ENCODE measurements at places on chromosomes 5 and 9.

DNA sequence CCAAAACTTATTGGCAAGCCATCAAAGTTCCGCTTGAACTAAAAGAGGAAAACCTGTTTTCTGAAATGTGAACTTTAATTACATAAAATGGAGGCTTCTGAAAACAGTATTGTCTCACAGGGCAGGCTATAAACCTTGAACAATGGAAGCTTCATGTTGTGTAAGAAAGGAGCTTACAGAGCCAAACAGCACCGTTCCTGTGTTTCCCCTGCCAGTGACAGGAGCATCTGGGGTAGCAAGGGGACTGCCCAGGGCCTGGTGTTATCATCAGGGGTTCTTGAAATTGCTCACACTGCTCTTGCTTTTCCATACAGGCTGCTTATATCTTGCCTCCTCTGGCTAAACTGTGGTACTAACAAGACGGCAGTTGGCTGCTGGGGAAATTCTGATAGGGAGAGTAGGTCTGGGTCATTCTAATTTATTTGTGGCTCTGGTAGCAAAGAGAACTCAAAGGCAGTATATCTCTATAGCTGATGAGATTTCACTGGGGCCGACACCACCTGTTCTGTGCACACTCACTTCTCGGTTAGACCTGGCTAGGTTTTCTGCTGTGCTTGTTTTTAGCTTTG lies 40.4 kb downstream of the BASP1 start:
- peak; percentile 10 for DNase-seq

GRCh38 chr9:11204521-11204920 lies 591.7 kb upstream of the PTPRD start:
- DNase-seq = no peak

DNA sequence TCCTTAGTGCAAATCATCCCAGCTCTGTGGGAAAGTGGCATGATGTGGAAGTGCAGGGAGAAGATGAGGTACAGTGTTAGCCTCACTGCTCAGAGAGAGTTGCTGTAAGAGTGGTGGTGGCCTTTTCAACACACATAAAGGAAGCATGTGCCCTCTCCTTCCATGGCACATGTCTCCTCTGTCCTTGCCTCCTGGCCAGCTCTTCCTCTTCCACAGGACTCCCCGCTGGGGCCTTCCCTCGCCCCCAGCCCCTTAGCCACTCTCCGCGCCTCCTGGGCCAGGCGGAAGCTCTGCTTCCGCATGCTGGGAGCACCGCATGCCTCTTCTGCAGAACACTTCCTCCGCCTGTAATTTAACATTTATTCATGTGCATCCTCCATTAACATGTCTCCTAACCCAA lies 4.8 kb upstream of the KCNMB1 start:
- no peak for DNase-seq

DNA sequence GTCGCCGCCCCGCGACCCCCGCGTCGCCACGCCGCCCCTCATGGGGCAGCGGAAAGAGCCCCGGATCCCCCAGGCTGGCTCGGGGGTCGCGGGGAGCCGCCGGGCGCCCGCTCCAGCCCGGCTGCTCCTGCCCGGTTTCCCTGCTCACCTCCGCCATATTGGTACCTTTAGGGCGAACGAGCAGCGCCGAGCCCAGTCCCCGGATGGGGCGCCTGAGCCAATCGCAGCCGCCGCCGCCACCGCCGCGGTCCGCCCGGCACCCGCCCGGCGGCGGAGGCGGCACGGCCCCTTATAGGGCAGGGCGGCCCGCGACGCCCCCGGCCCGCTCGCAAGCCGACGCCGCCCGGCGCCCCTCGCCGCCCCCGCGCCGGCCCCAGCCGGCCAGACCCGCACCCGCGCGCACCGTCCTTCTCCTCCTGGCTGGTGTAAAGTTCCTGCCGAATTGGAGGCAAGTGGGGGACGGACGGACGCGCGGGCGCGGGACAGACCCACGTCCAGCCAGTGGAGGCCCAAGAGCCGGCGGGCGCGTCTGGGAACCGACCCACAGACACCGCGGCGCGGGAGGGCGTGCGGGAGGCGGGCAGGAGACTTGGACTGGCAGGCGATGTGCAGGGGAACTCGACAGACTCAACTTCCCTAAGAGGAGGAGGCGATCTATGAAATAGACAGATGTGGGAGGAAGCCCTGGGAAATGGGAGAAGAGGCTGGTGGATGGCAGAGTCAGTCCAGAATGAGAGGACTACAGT lies at the start of gene MIER3:
TSS of gene MIER3 (minus strand) at position 178 of the 746 bp plus-strand sequence. CDS start at position 157, 21 bp downstream.
- peak; percentile 85 for DNase-seq

DNA sequence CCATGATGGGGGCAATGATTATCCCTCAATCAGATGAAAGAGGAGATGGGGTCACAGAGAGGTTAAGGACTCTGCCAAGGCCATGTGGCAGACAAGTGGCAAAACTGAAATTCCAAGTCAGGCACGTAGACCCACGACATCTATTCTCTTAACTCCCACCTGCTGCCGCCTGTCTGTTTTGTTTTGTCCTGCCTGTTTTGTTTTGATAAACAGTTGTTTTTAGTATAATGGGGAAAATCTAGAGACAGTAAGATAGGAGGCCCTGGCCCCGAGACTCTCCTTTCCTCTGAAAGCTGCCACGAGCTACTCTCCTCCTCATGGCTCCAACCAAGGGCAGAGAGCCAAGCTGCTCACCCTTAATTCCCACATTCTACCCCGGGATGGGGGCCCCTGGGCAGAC lies 4.9 kb downstream of the FSTL4 start:
- DNase-seq = no peak

DNA sequence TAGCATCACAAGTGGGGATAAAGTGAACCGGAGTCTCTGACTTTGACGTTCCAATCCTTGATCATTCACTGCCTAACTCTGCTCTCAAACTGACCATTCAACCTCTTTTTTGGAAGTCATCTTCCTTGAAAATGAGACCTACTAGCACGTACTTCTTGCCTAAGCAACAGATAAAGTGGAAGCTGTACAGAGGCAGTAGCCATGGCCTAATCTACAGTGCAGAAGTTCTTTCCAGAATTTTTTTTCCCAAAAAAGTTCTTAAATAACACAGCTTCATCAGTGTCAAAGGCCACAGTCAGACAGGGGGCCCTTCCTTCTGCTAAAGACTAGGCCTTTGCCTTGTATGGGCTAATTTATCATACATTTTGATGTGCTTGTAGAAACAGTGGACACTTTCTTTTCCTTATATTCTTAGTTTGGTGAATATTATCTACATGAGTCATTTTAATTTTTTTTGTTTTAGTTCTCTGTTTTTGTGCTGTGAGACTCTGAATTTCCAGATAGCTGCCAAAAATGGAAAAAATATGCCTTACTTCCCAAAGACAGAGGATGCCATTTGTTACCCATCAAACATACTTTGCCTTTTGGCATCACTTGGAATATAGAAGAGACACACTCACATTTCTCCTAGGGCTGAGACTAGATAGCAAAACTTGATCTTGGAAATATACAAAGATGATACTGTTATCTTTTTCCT lies 96.3 kb upstream of the VCAN start:
- DNase-seq = no peak

- DNase-seq = no peak
Observed at GRCh38 chr5:52731274-52732027, 56.3 kb upstream of the ITGA1 start.

GRCh38 chr9:88173378-88173999 lies 35.2 kb upstream of the SPATA31C2 start:
- peak; percentile 72 for DNase-seq

GRCh38 chr9:97529363-97530076 lies 28.1 kb downstream of the TMOD1 start:
- no peak for DNase-seq

- no peak for DNase-seq
Observed at GRCh38 chr5:165188556-165189175, 1683.2 kb downstream of the MAT2B start.

DNA sequence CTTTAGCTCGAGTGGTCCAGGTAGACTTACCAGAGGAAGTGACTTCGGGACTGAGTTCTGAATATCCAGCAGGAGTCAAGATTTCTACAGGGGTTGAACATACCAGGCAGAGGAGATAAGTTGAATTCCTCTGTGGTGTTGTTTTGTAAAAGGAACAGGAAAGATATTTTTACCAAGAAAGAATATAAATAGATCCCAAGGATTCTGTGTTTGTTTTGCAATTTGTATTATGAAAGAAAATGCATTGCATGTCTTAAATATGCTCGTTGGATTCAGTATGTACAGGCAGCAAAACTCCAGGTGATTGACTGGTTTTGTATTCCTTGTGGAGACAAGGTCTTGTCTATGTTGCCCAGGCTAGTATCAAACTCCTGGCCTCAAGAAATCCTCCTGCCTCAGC lies 197.8 kb downstream of the FRMD3 start:
- DNase-seq = no peak

DNA sequence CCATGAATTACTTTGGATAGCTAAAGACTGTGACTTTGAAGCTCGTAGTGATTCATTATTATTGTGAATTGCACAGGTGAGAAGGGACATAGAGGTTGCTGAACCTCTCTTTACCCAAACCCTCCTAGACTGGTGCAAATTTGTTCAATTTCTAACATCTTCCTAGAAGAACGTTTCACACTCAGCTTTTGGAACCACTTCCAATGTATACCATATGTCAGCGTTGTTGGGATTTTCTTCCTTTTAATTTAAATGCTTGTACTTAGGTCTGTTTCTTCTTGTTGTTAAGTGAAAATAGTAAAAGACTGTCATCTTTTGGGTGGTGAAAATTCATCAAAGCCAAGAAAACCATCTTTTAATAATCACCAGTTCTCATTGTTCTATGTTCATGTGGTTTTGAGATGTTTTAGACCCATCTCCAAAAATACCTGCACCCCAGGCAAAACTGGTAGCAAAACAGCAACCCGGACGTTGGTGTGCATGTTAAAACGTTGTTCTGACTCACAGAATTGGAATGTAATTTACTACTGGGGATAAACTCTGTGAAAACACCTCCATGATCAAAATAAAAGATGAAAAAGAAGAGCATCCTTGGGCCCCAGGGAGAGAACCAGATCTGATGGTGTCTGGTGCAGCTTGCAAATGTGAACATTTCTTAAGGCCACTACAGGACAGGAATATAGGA lies 238.3 kb downstream of the NPR3 start:
- no peak for DNase-seq

DNA sequence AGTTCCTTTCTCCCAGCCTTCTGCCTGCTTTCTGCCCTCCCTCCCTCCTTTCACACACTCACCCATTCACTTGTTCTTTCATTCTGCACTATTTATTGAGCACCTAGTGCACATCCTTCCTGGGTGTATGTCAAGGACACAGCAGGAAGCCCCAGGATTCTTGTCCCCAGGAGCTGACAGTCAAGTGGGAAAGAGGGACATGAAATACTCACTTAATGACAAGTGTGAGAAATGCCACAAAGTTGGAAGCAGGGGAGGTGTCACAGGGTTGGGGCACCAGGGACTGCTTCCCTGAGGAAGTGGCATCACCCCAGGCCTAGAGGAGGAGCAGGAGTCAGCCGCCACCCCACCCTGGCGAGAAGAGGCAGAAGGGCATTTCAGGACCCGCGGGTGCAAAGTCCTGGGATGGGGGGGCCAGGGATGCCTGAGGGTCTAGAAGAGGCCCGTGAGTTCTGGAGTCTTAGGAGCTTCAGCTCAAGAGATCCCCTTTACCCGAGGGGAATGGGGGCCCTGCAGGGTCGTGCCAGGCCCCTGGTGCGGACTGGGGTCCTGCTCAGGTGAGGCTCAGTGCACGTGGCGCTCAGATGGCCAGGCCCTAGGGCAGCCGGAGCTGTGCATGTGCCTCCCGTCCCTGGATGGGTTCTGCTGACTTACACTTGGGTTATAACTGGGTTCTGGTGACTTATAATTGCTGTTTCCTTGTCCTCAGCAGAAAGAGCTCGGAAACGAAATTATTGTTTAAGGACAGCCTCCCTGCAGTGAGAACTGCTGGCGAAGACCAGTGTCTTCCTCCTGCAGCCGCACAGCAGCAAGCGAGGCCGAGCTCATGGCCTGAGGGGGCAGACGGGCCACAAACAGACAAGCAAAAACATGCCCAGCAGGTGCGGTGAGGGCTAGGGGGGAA lies 16.9 kb upstream of the LAMC3 start:
- no peak for DNase-seq

GRCh38 chr9:120212153-120212852 lies 367.7 kb downstream of the CDK5RAP2 start:
- DNase-seq = no peak

GRCh38 chr5:147805030-147805454 lies 22.5 kb upstream of the JAKMIP2 start:
- DNase-seq = peak; percentile 11

DNA sequence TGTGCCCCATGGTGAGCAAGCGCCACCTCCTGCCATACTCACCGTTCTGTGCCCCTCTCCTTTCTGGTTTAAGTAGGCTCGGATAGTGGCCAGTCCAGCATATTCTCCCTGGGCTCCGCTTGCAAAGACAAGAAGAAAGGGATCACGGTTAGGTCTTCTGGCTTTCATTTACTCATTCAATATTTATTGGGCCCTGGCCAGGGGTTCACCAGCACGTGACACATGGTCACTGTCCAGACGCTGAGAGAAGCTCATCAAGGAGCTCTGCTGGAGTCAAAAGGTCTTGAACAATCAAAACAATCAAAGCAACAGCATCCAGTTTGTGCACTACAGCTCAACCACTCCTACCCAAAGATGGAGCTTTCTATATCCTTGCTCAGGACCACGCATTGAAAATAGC lies 80.2 kb downstream of the GLDC start:
- DNase-seq = no peak

DNA sequence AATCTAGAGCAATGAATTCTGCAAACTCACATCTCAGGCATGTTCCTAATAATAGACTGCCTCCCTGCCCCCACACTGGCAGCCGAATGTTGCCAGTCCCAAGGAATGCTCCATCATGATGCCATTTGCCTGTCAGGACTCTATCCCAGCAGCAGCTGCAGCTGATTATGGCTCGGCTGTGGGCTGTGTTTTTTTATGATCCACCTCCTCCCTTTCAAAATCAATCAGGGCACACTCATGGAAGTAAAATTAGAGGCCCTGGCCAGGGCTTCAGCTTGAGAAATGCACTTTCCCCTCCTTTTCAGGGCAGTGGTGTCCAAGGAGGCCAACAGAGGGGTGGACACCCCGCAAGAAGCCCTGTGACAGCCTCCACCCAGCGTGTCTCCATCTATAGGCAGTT lies 176.7 kb upstream of the S1PR3 start:
- no peak for DNase-seq

GRCh38 chr9:99368341-99369326 lies 146.6 kb downstream of the SEC61B start:
- no peak for DNase-seq

- no peak for DNase-seq
Observed at GRCh38 chr9:134724202-134724911, 82.8 kb downstream of the COL5A1 start.

- DNase-seq = no peak
Observed at GRCh38 chr9:4243113-4243512, 56.8 kb downstream of the GLIS3 start.

DNA sequence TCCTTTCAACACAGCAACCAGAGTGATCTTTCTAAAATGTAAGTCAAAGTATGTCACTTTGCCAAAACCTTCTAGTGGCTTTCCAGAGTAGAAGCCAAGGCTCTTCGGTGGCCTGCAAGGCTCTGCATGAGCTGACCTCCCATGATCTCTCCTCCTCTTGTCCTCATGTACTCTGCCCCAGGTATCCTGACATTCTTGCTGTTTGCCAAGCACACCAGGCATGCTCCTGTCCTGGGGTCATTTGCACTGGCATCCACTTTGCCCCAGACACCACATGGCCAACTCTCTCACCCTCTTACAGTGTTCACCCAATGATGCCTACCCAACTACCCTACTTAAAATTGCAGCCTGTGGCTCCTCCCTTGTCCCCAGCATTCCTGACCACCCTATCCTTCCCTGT lies 86.3 kb downstream of the ZNF618 start:
- DNase-seq = no peak

Measured in CD8-positive, alpha-beta T cell (primary cell).